ENCODE measurements at places on chromosomes 2 and 18.

DNA sequence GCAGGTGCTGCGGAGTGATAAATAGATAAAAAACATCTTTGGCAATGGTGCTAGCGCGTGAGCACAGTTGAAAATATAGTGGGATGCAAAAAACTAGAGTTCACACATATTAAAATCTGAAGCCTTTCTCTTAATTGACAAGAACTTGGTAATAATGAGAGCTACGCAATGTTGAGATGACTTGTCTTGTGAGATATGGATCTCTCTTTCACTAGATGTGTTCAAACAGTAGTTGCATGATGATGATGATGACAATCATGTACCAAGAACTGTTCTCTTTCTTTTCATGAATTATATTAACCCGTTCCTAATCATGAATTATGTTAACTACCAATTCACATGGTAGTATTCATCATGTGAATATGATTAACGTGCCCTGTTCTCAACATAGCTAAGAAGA lies 81.1 kb downstream of the DYNAP start:
- DNase-seq = no peak

DNA sequence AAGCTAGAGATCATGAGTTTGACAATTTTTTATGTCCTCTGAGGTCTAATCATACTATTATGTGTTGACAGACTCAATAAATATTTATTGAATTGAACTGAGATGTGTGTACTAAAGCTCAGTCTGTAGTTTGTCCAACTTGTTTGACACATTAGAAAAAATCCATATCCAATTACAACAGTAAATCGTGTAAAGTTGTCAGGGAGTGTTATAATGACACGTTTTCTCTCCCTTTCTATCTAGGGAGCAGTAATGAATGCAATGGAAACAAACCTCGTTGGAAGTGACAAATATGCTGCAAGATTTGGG lies 28.4 kb downstream of the ITGA4 start:
- no peak for DNase-seq

DNA sequence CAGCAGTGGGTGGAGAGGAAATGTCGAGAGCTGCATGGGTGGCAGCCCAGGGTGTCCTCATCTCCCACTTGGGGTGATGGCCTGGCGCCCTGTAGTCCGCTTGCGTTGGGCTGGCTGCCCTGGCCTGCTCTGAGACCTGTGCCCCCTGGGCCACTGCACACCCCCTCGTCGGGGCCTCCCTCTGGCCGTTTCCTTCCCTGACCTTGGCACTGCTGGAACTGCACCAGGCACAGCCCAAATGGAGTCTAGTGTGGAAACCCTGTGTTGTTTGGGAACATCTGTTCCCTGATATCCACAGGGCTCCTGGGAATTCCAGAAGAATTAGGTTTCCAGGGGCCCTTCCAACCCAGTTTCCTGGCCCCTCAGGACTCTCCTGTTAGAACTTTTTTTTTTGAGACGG lies 13.9 kb downstream of the EFHD1 start:
- no peak for DNase-seq

DNA sequence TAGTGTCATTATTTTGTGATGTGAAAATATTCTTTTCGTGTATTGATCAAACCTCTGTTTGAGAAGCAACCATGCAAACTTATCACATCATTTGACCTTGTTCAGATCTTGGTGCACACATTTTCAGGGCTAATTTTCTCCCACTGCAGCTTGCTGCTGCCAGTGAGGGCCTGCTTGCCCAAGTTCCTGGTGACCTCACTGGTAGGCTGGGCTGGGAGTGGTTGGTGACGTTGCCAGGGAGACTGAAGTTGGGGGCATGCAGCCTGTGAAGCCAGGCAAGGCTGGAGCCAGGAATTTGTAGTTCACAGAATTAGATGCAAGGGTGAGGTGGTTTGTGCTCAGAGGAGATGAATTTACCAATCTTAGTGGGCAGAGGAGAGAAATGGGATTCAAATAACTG lies 38.5 kb downstream of the PARD3B start:
- DNase-seq = no peak

Measured in activated naive CD8-positive, alpha-beta T cell treated with anti-CD3 and anti-CD28 coated beads, Interleukin-2, amount 50 U/mL, for 16 hours (primary cell).